ENCODE measurements at places on chromosomes 6 and 20. TPM values are rescaled to one million over a fixed set of nuclear protein-coding genes. Genes with fewer than 3 reads are reported as not detected.

GSTA3 gene
- not detected for total RNA-seq

C20orf204 gene
- 0.74 TPM for total RNA-seq

EPHA7 gene
- total RNA-seq = not detected

LIN28B gene
- not detected for total RNA-seq

DNAH8 gene
- not detected for total RNA-seq

RNF5 gene
- total RNA-seq = 42.6 TPM

GPR63 gene
- 0.51 TPM for total RNA-seq

PPP1R14C gene
- 94.6 TPM for total RNA-seq

CTAGE9 gene
- total RNA-seq = not detected

INSM1 gene
- total RNA-seq = not detected

WFDC11 gene
- not detected for total RNA-seq

SNAI1 gene
- not detected for total RNA-seq

TRIM10 gene
- total RNA-seq = not detected

TFAP2A gene
- 24.8 TPM for total RNA-seq

NHLRC1 gene
- total RNA-seq = 1.8 TPM

PARD6B gene
- 4.3 TPM for total RNA-seq

LGSN gene
- total RNA-seq = not detected

NFATC2 gene
- total RNA-seq = 0.21 TPM

AKAP7 gene
- total RNA-seq = 2.8 TPM

SKIC2 gene
- total RNA-seq = 42.3 TPM

TSPO2 gene
- total RNA-seq = not detected

POPDC3 gene
- total RNA-seq = 3.3 TPM

SPATA2 gene
- total RNA-seq = 3.7 TPM

FERMT1 gene
- total RNA-seq = 26.7 TPM

BPIFA1 gene
- 0.42 TPM for total RNA-seq

KATNA1 gene
- total RNA-seq = 13.4 TPM

TRERF1 gene
- 9.5 TPM for total RNA-seq

HLA-DQB1 gene
- 2.0 TPM for total RNA-seq

PDE10A gene
- total RNA-seq = 0.05 TPM

DEFB124 gene
- total RNA-seq = not detected

ECT2L gene
- total RNA-seq = not detected

PTGIS gene
- not detected for total RNA-seq

DBNDD2 gene
- 28.2 TPM for total RNA-seq

MAS1 gene
- not detected for total RNA-seq

EFHC1 gene
- 2.6 TPM for total RNA-seq

MAP7 gene
- total RNA-seq = 22.4 TPM

RSPO4 gene
- total RNA-seq = not detected

ZNF217 gene
- 17.8 TPM for total RNA-seq

PLCB4 gene
- total RNA-seq = 4.4 TPM

CALHM4 gene
- total RNA-seq = not detected

BPIFB6 gene
- not detected for total RNA-seq

SPATA25 gene
- not detected for total RNA-seq

C4A gene
- total RNA-seq = 0.05 TPM

RIPK1 gene
- 11.1 TPM for total RNA-seq

SALL4 gene
- total RNA-seq = 0.05 TPM

SLC4A11 gene
- total RNA-seq = 13.0 TPM

ASIP gene
- not detected for total RNA-seq

Data from airway epithelial cell (primary cell).